ENCODE measurements at places on chromosomes 2 and 18.

- DNase-seq = no peak
Observed at GRCh38 chr2:11131166-11131920, 23.9 kb upstream of the SLC66A3 start.

GRCh38 chr2:31161637-31162036 lies 23.4 kb upstream of the GALNT14 start:
- DNase-seq = no peak

- no peak for DNase-seq
Observed at GRCh38 chr18:77107292-77107691, 25.3 kb downstream of the MBP start.

- no peak for DNase-seq
Observed at GRCh38 chr18:58806826-58807714, 57.6 kb upstream of the ZNF532 start.

- DNase-seq = no peak
Observed at GRCh38 chr2:208006833-208007232, 18.5 kb downstream of the PLEKHM3 start.

GRCh38 chr2:64602436-64602835 lies 51.3 kb downstream of the SERTAD2 start:
- no peak for DNase-seq

- no peak for DNase-seq
Observed at GRCh38 chr2:217900010-217900779, 102.6 kb downstream of the TNS1 start.

GRCh38 chr18:64674694-64675093 lies 525.8 kb upstream of the LINC00305 start:
- no peak for DNase-seq

Measured in stimulated activated CD4-positive, alpha-beta T cell treated with anti-CD3 and anti-CD28 coated beads, Interleukin-12 subunit alpha, Interleukin-12 subunit beta, amount 100 ng/mL, for 4 hours (primary cell).